ENCODE measurements at places on chromosomes 4 and X. TPM values are rescaled to one million over a fixed set of nuclear protein-coding genes. Genes with fewer than 3 reads are reported as not detected.

- no peak for DNase-seq
Observed at GRCh38 chr4:166045457-166045856, 172.4 kb downstream of the TLL1 start.

Gene TKTL2
- polyA plus RNA-seq, result not detected

DNA sequence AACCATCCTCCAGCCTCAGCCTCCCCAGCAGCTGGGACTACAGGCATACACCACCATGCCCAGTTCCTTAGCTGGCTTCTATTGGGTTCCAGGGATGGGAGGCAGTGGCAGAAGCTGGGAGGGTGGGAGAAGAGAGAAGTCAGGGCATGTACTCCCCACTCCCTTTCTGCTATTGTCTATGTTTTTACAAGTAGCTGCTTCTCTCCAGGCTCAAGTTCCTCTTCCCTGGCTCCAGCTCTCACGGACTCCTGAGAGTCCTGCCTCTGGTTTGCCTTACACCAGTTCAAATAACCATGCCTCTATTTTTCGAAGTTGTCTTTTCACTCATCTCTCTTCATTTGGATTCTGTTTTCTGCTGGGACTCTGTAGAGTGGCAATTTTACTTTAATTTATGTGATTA lies 2.9 kb downstream of the TBC1D9 start:
- no peak for DNase-seq

Gene AADAT
- polyA plus RNA-seq, result not detected

Gene PDCL2
- polyA plus RNA-seq, result not detected

- no peak for DNase-seq
Observed at GRCh38 chrX:40531056-40531826, 49.5 kb upstream of the ATP6AP2 start.

DNA sequence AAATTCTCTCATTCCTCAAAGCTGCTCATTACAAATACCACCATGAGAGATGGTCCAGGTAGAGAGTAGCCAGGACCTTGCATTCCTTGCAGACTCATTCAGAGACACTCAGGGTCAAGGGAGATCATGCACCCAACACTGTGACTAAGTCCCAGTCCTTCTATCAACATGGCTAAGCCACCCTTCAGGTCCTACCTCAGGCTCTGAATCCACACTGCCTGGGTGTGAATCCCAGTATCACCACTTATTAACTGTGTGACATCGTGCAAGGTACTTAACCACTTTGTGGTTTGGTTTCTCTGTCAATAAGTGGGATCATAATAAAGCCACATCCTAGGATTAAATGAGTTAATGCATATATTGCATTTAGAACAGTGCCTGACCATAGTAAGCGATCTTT lies 124.1 kb upstream of the NEIL3 start:
- DNase-seq, result no peak

GRCh38 chr4:37976507-37976906 lies 16.3 kb downstream of the PTTG2 start:
- DNase-seq, result no peak

- no peak for DNase-seq
Observed at GRCh38 chr4:102157984-102158383, 187.3 kb downstream of the SLC39A8 start.

Gene ETDA
- not detected for polyA plus RNA-seq

Gene NXF2
- not detected for polyA plus RNA-seq

Gene NUP62CL
- polyA plus RNA-seq, result 0.09 TPM

Gene MAP3K15
- polyA plus RNA-seq, result not detected

DNA sequence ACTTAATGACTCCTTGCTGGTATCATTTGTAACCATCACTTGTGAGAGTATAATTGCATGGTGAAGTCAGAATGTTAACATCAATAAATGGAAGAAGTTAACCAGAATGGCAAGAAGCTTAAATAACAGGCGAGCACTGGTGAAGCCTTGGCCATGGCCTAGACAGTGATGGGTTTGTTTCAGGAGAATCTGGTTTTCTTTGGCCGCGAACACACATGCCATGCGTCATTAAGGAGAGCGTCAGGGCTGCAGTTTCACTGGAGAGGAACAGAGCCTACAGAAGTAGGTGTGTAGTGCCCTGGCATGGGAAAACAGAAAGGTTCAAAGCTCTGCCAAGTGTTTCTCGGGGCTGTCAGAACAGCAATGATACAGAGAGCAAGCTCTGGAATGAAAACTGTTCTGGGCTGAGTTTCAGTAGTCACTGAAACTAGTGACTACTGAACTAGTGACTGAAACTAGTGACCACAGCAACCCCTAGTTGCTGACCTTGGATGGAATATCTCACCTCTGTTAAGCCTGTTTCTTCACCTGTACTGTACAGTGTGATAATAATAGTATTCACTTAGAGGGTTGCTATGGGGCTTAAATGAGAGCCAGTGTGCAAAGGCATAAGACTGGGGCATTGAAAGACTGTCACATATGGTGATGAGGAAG lies 93.8 kb downstream of the C4orf51 start:
- DNase-seq, result no peak

GRCh38 chr4:60891947-60892346 lies 308.2 kb upstream of the ADGRL3 start:
- DNase-seq, result no peak

DNA sequence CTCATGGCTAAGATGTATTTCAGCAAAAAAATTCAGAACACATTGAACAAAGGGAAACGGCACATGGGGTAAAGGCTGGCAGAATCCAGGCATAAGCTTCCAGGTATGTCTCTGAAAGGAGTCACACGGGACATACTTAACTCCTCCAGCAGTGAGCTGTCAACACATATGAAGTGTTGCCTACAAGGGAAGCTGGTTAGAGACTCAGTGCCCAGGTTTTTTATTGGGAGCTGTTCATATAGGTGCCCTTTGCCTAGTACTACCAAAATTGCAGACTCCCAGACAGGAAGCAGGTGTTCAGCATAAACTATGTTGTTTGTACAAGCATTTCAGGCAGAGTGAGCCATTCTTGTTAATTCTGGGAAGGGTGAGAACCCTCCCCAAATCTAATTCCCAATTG lies 77.4 kb upstream of the PUDP start:
- DNase-seq, result no peak

DNA sequence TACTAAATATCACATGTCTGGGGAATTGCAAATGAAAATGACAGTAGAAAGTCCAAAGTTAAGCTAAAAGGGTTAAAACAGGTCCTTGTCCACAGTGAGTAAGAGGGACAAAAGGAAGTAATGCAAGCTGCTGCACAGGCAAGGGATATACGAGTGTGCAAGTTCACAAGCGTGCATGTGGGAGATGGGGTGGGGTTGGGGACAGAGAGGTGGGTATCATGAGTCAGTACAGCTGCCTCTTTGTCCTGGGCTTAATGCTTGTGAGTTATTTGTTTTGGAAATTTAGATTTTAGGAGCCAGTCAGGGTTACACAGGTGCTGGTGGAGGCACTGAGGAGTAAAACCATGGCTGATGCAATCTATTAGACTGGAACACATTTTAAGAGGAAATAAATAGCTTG lies 3.3 kb upstream of the GPRASP2 start:
- no peak for DNase-seq

Gene USP46
- polyA plus RNA-seq, result 2.3 TPM

DNA sequence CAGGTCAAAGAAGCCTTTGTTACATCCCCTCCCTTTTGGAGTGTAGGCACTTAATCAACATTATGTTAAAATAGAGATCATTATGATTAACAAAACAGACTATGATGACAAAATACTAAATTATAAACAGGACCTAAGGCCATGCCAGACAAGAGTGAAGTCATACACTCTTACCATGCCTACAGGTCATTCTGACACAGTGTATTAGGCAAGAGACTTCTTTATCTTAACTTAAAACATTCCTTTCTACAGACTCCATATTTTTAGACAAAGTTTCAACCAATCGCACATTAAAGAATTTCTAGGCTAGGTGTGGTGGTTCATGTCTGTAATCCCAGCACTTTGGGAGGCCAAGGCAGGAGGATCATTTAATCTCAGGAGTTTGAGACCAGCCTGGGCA lies 128.6 kb upstream of the SLC34A2 start:
- no peak for DNase-seq

Gene GABRG1
- polyA plus RNA-seq, result not detected

- no peak for DNase-seq
Observed at GRCh38 chrX:37441377-37441776, 92.2 kb downstream of the PRRG1 start.

- peak; percentile 2 for DNase-seq
Observed at GRCh38 chrX:33434256-33435092, 223.1 kb upstream of the DMD start.

DNA sequence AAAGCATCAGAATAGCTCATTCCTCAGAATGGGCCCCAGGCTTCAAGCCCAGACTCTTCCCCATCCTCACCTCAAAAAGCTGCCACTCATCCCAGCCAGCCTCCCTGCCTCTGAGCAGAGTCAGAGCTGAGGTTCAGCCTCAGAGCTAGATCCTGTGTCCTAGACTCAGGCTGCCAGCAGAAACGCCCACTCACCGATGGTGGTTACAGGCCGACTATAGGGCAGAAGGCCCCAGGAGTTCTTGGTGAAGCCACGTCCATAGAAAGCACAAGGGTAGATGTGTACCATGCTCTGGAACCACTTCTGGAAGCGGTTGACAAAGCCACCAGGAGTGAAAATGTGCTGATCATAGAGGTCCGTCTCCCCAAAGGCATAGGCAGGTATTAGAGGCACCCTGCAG lies 7.7 kb downstream of the AWAT2 start:
- no peak for DNase-seq

- DNase-seq, result no peak
Observed at GRCh38 chrX:39050427-39050826, 249.2 kb downstream of the MID1IP1 start.

DNA sequence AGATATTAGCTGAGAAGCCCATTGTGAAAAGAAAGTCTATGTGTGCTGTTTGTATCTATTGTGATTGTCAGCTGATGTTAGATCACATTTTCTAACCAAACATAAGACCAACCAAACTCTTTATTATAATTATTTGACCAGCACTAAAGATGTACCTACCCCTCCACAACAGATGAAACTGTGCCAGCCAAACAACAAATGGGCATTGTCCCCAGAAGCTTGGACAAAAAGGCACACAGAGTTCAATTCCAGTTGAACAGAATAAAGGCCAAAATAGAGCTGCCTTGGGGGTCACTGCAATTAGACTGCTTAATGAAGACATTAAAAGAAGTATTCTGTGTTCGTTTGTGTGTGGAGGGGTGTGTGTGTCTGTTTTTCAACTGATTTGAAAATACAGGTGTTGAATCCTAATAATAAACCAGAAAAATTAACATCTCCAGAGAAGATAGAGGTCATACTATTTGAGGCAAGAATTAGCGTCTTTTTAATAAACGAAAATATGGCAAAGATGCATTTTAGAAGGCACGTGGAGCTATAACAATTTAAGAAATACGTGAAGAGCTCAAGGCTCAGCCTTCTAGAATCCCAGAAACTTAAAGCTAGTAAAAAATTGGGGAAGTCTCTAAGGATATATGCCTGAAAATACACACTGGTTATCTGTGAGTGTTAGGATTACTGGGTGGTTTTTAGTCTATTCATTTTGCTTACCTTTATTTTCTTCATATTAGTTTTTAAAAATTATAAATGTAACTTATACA lies 2.2 kb downstream of the SPP1 start:
- no peak for DNase-seq

Gene CT45A10
- polyA plus RNA-seq, result not detected

GRCh38 chr4:8355306-8355705 lies 85.2 kb downstream of the ACOX3 start:
- DNase-seq, result no peak

Gene GAGE12H
- not detected for polyA plus RNA-seq
